ENCODE measurements at places on chromosomes 3 and 15. TPM values are rescaled to one million over a fixed set of nuclear protein-coding genes. Genes with fewer than 3 reads are reported as not detected.

The IMPG2 gene
- 0.02 TPM for total RNA-seq

The C3orf70 gene
- total RNA-seq: 0.66 TPM

The EBLN2 gene
- 4.4 TPM for total RNA-seq

The SNX33 gene
- total RNA-seq: 17.7 TPM

The SLC28A1 gene
- total RNA-seq: not detected

The SKOR1 gene
- total RNA-seq: 0.13 TPM

DNA sequence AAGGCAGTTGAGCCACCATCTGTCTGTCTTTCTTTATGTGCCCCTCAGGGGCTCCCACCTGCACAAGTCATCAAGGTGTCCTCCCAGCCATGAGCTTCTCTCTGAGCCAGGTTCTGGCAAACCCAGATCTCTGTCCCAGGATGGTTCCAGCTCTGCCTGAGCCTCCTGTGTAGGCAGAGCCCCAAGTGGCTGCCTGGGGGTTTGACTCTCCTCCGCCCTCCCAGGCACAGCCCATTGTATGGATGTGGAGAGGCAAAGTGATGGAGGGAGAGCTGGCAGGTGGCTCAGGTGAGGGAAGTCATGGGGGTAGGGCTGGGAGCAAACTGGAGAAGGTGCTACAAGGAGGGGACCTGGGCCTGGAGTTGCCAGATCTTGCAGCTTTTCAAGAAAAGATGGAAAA, 56.9 kb downstream of the GRIP2 start:
- H3K27me3 ChIP-seq: no peaks in the 10 kb centered on the region
- no peak overlapping the region for H3K27ac ChIP-seq
- H3K4me3 ChIP-seq: no peak overlapping the region

DNA sequence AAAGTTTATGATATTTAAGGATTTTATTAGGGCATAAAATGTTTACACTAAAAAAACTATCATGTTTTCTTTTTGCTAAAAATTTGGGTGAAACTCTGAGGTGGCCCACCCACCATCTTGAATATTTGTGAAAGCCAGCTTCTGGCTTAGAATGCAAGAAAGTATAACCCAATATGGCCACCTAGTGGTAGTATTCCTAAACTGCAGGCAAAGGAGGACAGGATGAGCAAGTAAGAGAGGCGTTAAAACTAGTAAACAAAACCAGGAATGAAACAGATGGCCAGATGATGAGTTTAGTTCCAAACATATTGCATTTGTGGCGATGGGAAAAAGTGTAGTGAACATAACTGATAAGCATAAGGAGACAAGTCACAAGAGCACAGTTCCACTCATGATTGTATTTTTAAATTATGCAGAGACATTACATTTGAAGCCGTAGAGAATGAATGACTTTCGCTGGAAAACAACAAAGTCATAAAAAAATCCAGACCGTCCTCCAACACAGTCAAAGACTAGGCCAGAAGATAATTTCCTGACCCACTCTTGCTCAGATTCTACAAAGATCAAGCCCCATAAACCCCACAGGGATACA, 103.3 kb upstream of the PRTG start:
- H3K4me1 ChIP-seq: no peaks in the 10 kb centered on the region
- H3K27ac ChIP-seq: no peak overlapping the region
- H3K27me3 ChIP-seq: no peaks in the 10 kb centered on the region
- peaks cover 15% of the 10 kb centered on the region for H3K36me3 ChIP-seq
- no peak overlapping the region for H3K4me3 ChIP-seq

DNA sequence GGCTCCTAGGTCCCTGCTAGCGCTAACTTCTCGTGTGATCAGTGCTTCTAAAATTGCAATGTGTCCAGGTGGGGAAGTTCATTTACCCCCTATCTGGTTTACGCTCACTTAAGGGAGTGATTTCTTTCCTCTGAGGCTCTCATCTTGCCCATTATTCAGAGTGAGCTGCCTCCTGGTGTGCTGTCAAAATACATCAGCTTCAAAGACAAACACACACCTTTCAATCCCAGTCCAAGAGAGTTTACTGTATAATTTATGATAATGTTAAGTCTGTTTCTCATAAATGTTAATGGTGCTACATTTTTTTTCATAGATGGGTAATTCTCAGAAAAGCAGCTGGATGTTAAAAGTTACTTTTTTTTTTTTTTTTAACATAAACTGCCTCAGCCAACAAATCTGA, 112.3 kb downstream of the RORA start:
- no peaks in the 10 kb centered on the region for H3K36me3 ChIP-seq
- H3K4me1 ChIP-seq: peaks cover 1% of the 10 kb centered on the region
- no peak overlapping the region for H3K4me3 ChIP-seq
- H3K27ac ChIP-seq: no peak overlapping the region
- H3K27me3 ChIP-seq: no peaks in the 10 kb centered on the region
- no peak for DNase-seq

DNA sequence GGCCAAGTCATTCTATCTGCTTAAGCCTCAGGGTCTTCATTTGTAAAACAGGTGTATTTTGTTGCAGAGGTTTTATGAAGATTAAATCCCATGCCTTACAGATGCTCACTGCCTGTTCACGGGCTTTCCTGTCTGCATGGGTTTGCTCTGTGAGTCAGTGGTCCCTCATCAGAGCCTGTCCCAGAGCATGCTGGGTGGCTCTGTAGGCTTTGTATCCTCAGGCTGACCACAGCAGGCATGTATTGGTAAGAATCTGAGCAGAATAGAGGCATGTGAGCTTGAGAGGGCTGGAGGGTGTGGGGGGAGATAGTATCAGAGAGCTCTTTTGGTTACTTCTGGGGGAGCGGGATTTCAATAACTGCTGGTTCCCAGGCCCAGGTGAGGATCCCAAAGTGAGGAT, 45.4 kb upstream of the PLXNA1 start:
- H3K4me3 ChIP-seq: no peak overlapping the region
- no peak overlapping the region for H3K27ac ChIP-seq
- no peaks in the 10 kb centered on the region for H3K27me3 ChIP-seq
- DNase-seq: no peak

GRCh38 chr15:98522127-98522526, 126.2 kb upstream of the IGF1R start:
- no peaks in the 10 kb centered on the region for H3K27me3 ChIP-seq
- H3K27ac ChIP-seq: no peak overlapping the region
- no peak overlapping the region for H3K4me3 ChIP-seq
- H3K36me3 ChIP-seq: no peaks in the 10 kb centered on the region

- H3K36me3 ChIP-seq: no peaks in the 10 kb centered on the region
- peaks cover 6% of the 10 kb centered on the region for H3K4me1 ChIP-seq
- no peak overlapping the region for H3K4me3 ChIP-seq
- H3K27ac ChIP-seq: no peak overlapping the region
- DNase-seq: no peak
- H3K27me3 ChIP-seq: no peaks in the 10 kb centered on the region
Measured at GRCh38 chr3:115347737-115348136, 200.6 kb upstream of the ZBTB20 start.

GRCh38 chr3:87358066-87358465, 81.7 kb upstream of the POU1F1 start:
- no peak for DNase-seq
- H3K4me3 ChIP-seq: no peak overlapping the region
- H3K36me3 ChIP-seq: no peaks in the 10 kb centered on the region
- H3K27me3 ChIP-seq: no peaks in the 10 kb centered on the region

DNA sequence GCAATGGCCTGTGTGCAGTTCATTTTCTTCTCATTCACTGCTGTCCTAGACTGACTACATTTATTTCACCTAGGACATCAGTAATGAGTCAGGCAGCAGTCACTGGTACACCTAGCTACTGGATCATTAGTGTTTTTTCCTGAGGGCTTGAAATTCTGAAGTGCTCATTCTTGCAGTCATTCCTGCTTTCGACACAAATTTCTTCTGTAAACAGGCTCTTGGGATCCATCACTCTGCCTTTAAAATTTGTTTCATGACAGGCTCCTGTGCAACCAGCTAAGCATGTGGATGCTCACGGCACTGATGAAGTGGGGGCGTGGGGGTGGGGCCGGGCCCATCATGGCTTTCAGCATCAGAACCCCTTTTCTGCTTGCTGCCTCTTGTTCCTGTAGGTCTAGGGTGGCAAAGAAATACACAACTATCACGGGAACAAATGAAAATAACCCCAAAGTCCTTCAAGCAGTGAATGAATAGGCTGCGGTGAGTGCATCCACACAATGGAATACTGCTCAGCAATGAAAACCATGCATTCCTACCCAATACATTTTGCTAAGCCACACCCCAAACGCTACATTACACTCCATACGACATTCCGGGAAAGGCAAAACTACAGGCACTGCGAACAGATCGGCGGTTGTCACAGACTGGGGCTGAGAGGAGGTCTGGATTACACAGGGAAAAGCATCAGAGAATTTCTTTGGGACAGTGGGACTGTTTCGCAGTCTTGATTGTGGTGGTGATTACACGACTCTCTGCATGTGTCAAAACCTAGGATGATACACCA, 9.3 kb upstream of the MELTF start:
- no peak overlapping the region for H3K4me3 ChIP-seq
- H3K27me3 ChIP-seq: no peaks in the 10 kb centered on the region
- no peaks in the 10 kb centered on the region for H3K4me1 ChIP-seq
- DNase-seq: no peak
- no peaks in the 10 kb centered on the region for H3K36me3 ChIP-seq

DNA sequence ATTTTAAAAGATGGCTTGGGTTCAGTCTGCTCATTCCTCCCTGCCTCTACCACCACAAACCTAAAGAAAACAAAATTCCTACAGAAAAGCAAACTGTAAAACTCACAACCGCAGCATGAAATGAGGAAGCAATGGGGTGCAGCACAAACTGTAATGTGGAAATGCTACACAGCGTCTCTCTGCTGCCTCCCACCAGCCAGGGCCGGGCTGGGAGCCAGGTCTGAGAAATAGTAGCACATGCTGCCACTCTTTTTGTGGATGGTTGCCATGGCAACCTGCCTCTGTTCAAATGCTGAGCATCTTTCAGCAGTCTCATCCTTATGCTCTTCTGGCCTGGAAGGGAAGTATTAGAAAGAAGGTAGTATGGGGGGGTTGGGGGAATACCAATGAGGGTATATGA, 55.4 kb downstream of the EOMES start:
- H3K27me3 ChIP-seq: no peaks in the 10 kb centered on the region
- peak overlapping the region; percentile 98 for H3K27ac ChIP-seq
- no peaks in the 10 kb centered on the region for H3K36me3 ChIP-seq

DNA sequence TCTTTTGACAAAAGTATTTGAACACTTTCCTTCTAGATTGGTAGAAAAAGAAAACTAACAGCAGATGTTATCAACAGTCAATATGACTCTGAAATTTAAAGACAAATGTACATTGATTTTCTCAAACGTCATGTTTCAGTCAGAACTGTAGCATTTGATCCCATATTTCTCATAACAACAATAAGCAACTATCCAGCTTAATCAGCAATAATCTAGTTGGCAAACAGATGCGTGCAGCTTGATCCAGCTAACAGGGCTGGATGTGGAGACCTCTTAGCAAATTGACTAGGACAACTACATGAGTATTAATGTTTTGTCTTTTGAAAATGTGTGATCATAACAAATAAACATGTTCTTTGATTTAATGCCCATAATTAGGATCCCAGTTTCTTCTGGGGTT, 94.0 kb upstream of the STT3B start:
- DNase-seq: no peak
- H3K36me3 ChIP-seq: peaks cover 6% of the 10 kb centered on the region
- H3K4me1 ChIP-seq: peaks cover 2% of the 10 kb centered on the region
- no peak overlapping the region for H3K4me3 ChIP-seq
- H3K27me3 ChIP-seq: no peaks in the 10 kb centered on the region

DNA sequence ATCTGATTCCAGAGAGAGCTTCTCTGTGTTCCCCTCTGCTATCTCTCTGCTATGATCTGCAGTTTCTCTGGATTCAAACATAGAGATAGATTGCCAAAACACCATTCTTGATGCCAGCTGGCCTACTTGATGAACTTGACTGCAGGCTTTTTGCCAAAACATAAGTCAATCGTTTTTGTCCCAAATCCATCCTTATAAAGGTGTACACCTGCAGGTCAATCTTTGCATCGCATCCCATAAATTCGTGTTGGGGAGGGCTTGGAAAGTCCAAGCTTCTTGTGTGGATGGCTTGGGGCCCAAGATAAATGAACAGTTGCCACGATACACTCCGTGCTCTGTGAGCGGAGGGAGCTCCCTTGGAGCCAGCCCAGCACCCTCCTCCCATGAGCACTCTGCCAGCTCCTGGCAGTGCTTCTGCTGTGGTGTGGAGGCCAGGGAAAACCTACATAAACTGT, 2.7 kb downstream of the CERS3 start:
- no peaks in the 10 kb centered on the region for H3K36me3 ChIP-seq
- DNase-seq: no peak
- no peak overlapping the region for H3K4me3 ChIP-seq
- H3K4me1 ChIP-seq: no peaks in the 10 kb centered on the region

DNA sequence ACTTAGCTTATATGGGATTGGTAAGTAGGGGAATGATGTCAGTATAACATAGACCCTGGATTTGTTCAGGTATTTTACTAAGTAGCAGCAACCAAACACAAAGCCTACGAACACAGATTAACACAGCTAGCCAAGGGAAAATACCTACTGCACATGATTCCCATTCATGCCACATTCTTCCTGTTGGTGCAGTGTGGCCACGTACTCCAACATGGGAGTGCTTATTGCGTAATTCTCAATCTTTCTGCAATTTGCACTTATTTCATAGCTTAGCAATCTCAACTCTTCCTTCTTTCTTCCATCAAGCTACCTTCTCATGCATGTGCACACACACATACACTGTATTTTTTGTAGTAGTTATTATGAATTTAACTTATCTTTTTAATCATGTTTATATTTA, 186.8 kb downstream of the IL5RA start:
- no peak overlapping the region for H3K27ac ChIP-seq
- H3K4me3 ChIP-seq: no peak overlapping the region
- no peaks in the 10 kb centered on the region for H3K27me3 ChIP-seq
- no peaks in the 10 kb centered on the region for H3K36me3 ChIP-seq
- DNase-seq: no peak
- H3K4me1 ChIP-seq: no peaks in the 10 kb centered on the region

GRCh38 chr3:15387735-15388134, 39.6 kb downstream of the METTL6 start:
- no peaks in the 10 kb centered on the region for H3K36me3 ChIP-seq
- H3K4me1 ChIP-seq: no peaks in the 10 kb centered on the region
- no peaks in the 10 kb centered on the region for H3K27me3 ChIP-seq

DNA sequence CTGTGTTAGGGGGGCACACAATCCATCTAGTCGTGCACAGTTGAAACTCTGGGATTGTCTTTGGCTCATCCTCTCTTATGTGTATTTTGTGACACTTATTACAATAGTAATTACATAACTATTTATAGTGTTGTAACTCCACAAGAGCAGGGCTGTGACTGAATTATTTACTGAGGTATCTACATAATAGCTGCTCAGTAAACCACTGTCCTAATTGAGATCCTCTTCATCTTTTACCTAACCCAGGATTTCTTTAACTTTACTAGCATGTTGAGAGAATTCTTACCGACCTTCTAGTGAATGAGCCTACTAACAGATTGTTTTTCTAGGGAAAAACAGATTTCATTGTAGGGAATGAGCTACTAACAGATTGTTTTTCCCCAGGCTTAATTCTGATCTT, 11.1 kb downstream of the KLHL18 start:
- no peak for DNase-seq
- no peak overlapping the region for H3K4me3 ChIP-seq
- no peaks in the 10 kb centered on the region for H3K27me3 ChIP-seq

Data from H9 (cell line).